Kidney (tissue), 22 donors: ENCODE measurements at places on chromosomes 3 and 15.

- no peak for DNase-seq
These were observed 172.1 kb downstream of the IL1RAP start for GRCh38 chr3:190686011-190686410.

GRCh38 chr3:160480931-160481330 lies 31.3 kb upstream of the TRIM59 start:
- no peak for DNase-seq

DNA sequence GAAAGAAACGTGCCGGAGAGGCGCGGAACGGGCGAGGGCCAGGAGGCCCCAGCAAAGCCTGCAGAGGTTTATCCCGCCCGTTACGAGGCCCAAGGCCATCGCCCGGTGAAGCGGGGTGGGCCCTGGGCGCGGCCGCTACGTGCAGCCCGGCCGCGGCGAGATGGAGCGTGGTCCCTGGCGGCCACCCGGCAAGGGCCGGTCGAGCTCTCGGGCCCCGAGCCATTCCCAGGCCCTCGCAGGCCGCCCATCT lies 1.1 kb downstream of the PKM start:
- DNase-seq: no peak

GRCh38 chr3:144831955-144832716 lies 860.5 kb downstream of the DIPK2A start:
- no peak for DNase-seq

DNA sequence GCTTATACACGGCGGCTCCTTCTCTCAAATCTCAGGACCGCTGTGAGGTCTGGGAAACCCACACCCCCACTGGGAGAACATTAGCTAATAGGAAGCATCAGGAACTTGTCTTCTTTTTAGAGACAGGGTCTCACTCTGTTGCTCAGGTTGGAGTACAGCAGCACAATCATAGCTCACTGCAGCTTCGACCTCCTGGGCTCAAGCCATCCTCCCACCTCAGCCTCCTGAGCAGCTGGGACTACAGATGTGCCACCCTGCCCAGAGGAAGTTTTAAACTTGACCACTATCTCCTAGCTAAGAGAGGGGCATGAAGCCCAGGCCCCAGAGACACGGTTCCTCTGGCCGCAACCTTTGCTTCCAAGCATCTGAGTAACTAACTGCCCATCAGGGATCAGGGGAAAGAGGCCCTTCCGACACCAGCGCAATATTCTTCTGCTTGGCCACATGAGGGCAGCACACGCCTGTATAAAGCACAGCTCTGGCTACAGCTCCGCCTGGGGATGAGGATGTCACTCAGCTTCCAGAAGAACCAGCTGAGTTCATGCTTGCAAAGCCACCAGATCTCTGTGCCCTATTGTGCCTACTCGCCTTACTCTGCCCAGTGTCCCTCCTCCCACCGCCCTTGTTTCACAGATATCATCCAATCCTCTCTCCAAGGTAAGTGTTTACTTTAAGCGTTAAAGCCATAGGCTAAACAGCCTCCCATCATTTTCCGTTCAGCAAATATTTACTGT lies 57.6 kb upstream of the SLC6A11 start:
- peak; percentile 55 for DNase-seq

DNA sequence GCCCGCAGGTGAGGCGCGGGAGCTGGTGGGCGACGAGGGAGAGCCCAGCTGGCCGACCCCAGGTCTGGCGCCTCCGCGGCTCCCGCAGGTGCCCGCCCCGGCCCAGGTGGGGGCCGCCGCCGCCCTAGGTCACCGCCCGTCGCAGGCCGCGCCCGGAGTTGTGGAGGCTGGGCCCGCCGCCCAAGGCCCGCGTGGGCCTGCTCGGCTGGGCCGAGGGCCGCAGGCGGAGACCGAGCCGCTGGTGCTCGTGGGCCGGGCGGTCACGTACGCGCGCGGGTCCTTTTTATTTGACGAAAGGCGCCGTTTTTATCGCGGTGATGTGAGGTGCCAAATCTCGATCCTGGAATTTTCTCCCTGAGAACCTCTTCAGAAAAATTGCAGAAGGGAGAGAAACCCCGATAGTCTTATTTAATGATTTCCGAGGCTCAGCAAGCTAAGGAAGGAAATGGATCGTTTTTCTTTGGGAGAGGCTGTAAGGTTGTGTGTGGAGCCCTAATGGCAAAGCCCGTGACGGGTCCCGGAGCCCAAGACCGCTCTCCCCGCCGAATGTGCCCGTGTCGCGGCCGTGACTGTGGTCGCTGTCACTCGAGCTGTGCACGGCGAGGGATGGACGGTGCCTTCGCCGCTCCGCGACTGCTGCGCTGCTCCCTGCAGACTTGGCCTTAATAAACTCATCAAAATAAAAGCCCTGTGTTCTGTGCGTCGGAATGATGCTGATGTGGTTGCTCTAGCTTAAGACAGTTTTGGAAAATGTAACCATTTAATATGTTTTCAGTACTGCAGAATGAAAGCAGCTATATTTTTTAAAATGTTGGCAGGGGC lies 612 bp downstream of the APPL1 start:
- DNase-seq: peak; percentile 80

DNA sequence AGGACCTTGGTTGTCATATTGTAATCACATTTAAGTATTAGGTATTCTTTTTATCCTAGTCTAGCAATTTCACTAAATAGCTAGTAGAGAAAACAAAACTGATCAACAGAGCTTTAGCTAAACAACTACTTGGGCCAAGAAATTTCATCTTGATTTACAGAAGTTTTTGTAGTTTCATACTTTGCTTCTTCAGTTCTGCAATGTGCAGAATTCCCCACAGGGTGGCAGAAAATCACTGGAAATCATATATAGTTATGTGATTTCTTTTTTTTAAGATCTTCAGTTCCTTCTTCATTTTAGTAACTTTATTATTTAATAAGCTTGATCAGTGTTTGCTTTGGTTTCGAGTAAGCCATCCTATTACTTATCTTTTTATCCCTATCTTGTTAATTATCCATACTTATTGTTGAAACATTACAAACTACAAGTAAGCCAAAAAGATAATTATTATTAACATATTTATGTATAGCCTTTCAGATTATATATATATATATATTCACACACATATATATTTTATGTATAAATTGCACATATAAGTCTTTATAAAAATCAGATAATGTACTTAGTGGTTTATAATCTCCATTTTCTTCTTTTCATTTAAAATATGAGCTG lies 2.2 kb upstream of the BNIP2 start:
- DNase-seq: no peak

DNA sequence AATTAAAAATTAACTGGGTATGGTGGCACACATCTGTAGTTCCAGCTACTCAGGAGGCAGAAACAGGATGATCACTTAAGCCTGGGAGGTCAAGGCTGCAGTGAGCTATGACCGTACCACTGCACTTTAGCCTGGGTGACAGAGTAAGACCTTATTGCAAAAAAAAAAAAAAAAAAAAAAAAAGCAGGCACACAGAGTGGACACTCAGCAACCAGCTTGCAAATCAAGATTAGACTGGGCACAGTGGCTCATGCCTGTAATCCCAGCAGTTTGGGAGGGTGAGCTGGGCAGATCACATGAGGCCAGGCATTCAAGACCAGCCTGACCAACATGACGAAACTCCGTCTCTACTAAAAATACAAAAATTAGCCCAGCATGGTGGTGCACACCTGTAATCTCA lies 5.4 kb downstream of the CLN6 start:
- no peak for DNase-seq

GRCh38 chr3:170740726-170741591 lies 129.0 kb downstream of the RPL22L1 start:
- no peak for DNase-seq

DNA sequence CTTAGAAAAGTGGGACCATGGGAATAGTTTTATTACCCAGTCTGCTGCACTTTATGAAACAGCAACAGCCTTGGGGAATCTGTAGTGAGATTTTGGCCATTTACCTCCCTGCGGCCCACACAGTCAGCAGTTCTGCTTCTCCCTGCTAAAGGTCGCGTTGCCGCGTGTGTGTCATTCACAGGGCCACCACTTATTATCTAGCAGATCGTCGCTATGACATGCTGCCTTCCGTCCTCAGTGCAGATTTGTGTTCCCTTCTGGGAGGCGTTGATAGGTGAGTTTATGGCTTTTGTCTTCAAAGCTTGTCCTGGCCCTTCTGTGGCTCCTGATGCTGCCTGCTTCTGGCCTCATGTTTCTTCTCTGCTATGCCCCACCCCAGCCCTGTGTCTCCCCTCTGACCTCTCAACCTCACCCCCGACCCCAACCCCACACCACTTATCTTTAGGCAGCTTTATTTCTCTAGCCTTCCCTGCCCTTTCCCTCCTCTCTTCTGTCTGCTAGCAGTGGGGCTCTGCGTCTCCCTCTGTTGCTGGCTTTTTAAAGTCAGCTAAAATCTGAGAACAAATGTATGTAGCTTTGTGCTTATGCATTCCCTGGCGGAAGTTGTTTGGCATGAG lies 30.1 kb downstream of the DIS3L start:
- no peak for DNase-seq

DNA sequence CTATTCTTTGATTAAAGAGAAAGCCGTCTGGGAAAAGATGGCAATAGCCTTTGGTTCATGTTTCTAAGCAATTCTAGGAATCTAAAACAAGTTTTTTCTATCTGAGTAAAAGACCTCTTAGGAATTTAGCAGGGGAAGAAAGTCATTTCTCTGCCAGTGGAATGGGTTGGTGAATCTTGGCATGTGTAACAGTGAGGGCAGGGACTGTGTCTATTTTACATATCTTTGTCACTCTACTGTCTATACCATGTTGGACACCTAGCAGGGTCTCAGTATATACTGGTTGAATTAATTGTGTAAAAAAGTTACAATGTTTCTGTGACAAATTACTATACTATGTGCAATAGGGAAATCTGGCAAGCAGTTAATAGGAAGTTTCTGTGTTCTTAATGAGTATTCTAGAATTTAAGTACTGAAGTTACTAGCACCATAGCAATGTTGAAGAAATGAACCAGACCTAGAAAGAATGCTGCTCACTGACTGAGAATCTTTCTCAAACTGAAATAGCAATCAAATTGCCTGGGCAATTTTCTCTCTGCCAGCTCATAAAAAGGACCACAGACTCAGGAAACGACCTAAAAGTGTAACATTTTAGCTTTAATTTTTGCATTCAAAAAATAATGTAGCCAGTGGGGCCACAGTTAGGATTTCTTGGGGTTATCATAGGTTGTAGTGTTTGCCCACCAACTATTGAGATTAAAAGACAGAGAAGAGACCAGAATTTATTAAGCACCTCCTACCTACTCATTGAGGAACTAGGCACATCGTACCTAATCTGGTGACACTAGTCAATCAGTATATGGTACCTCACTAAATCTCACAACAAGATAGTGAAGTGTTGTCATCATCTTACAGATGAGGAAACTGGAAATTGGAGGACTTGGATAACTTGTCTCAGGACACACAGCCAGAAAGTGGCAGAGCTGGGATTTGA lies 56.2 kb upstream of the LEKR1 start:
- no peak for DNase-seq

DNA sequence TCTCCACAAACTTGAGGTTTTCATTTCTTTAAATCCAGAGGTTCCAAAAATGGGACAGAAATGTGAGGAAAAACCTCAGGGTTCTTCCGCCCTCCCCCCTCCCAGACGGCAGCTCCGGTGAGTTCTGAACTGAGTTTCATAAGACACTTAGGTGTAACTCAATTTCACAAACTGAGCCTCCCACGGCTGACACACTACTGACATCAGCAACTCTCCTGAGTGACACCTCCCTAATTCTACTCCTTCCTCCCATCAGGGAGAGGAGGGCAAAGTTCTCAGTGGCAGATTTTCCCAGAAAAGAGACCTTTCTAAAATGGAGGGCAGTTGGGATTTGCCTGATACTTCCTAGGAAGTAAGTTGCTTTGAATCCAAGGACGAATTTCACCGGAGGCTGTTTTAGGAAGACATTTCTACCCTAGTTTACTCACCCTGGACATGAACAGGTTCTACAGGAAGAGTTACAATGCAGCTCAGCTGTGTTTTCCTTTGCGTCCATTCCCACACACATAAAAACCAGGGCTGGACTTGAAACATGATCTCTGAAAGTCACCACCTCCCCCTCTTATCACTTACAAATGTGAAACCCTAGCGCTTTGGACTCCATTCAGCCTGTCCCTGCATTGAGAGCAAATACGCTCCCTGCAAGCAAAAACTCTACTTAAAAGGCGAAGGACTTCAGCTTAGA lies 78.1 kb upstream of the LMOD3 start:
- peak; percentile 94 for DNase-seq

- peak; percentile 18 for DNase-seq
These were observed 550 bp downstream of the CLN6 start for GRCh38 chr15:68228971-68229385.

- no peak for DNase-seq
These were observed 101.2 kb upstream of the SLC4A7 start for GRCh38 chr3:27585429-27585828.

- no peak for DNase-seq
These were observed 43.1 kb downstream of the FSTL1 start for GRCh38 chr3:120407508-120408287.

DNA sequence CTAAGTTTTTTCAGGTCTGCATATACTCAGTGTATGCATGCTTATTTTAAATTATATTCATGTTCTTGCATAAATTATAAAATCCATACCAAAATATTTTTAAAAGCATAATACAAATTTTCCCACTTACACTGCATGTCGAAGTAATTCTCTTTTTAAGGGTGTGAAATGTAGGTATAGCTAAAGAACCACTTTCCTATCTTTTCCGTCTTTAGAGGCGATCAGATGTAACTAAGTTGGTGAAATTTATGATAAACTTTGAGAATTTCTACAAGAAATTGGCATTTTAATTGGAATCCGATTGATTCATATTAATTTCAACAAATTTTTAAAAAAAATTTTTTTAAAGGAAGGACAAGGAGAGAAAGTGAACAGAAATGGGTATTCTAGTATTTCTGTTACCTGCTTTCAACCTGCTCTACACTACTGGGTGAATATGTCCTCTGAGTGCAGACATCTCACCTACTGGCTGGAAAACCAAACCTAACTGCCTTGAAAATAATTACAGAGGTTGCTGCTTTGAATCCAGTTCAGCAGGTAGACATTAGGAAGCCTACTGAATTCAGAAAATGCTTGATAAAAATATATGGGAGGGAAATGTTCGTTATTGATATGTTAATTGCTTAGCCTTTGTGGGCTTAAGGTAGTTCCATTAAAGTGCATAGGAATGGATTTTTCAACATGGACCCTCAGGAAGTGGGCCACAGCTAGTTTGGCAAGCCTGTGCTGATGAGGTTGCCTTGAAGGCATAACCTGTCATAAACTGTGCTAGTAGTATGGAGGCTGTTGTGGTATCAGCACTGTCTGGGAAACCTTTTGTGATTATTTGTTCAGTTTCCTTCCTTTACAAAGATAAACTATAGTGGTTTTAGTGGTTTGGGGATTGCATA lies 5.1 kb downstream of the TRIM71 start:
- DNase-seq: no peak

- peak; percentile 79 for DNase-seq
These were observed 140.4 kb upstream of the CGNL1 start for GRCh38 chr15:57235873-57236272.

GRCh38 chr3:101478980-101479379 lies 34.0 kb downstream of the SENP7 start:
- DNase-seq: no peak

DNA sequence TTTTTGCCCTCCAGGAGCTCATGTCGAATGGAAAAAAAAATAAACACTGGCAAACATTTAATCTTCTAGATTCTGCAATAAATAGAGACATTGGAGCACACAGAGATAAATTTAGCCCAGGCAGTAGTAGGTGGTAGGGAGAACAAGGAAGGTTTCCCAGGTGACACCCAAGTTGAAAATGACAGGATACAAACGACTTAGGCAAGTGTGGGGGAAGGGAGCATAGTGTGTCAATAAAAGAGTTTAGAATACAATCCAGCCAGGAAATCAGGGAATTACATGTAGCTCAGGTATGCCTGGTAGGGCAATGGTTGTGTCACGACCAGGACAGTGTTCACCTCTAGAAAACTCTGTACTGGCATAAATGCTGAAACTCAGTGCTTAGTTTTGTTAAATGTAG lies 364.6 kb upstream of the AGTR1 start:
- DNase-seq: no peak
